ENCODE measurements at places on chromosomes 6 and 20. TPM values are rescaled to one million over a fixed set of nuclear protein-coding genes. Genes with fewer than 3 reads are reported as not detected.
A peak's percentile ranks its signal among the peaks of the same experiment; 100 is the strongest.

GRCh38 chr6:37783856-37784584 is 35.5 kb upstream of the ZFAND3 start:
- DNase-seq, result no peak

- DNase-seq, result peak; percentile 94
Observed at GRCh38 chr20:45419188-45420091, 3.5 kb downstream of the PIGT start.

GRCh38 chr6:140043762-140044378 is 669.4 kb upstream of the CITED2 start:
- peak; percentile 53 for DNase-seq

GRCh38 chr6:42987533-42988451 is 3.4 kb downstream of the PPP2R5D start:
- no peak for DNase-seq

DNA sequence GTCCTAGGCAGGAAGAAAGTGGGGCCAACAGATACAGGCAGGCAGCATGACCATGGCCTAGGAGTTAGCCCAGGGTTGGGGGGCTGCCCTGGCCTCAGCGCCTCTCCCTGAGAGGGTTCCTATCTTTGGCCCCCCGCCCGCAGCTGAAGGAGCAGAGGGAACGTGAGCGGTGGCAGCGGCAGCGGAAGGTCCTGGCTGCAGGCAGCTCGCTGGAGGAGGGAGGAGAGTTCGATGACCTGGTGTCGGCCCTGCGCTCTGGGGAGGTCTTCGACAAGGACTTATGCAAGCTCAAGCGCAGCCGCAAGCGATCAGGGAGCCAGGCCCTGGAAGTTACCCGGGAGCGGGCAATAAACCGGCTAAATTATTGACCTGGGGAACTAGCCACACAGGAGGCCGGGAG is 32.6 kb downstream of the MOCS1 start:
- DNase-seq, result no peak

GRCh38 chr20:15623215-15623614 is 950.0 kb downstream of the KIF16B start:
- DNase-seq, result no peak

GRCh38 chr6:7785243-7786035 is 59.5 kb downstream of the BMP6 start:
- DNase-seq, result no peak

- DNase-seq, result no peak
Observed at GRCh38 chr20:61966492-61967244, 99.0 kb downstream of the TAF4 start.

- no peak for DNase-seq
Observed at GRCh38 chr20:44967207-44967807, 995 bp downstream of the STK4 start.

- DNase-seq, result no peak
Observed at GRCh38 chr6:7268362-7268761, 44.6 kb downstream of the SSR1 start.

DNA sequence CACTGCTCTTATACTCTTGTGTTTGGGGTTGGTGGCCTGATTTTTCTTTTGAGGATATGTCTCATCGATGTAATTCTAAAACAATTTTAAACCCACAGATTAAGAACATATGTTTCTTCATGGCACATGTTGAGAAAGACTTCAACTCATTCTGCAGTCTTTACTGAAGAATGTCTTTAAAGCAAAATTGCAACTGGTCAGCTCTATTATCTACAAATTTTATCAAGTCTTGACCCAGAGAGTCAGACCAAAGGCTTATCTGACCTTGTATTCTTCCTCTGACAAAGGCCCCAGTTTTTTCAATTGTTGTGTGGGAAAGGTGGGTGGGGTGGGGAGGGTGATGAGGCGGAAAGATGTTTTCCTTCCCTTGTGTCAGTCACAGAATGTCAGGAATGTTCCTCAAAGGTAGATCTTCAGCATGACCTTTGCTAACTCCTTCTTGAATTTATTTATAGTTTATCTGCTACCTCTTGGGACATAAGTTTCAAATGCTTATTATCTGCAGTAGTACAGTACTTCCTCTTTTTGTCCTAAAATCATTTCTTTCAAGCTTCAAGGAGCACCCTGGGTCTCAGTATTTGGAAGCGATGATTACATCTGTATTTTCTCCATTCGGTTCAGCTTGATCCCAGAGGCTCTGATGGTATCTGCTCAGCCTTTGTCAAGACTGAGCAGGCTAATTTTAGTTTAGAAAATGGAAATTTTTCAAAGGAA is 63.2 kb upstream of the TIAM2 start:
- peak; percentile 73 for DNase-seq

- DNase-seq, result peak; percentile 75
Observed at GRCh38 chr6:28880894-28881780, 42.6 kb downstream of the TRIM27 start.

DNA sequence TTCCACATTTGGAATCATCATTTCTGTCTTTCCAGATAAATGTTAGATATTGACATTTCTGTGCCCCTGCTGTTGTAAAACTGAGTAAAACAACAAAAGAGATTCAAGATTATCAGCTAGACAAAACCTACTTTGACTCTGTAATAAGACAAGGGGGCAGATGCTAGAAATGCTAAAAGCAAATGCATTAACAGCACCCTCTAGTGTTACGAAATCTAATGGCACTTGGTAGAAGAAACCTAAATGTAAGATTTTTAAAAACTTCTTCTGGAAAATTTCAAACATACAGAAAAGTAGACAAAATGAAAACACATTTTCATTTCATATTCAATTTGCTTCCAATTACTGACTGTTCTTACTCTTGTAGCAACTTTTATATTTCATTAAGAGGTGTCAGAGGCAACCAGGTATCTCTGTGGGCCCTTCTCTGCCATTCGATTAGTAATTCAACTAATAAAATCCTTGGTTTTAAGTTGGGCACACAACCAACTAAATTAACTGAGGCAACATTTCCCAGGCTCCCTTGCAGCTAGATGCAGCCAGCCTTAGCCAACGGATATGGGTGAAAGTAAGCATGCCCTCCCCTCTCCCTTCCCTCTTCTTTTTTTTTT is 45.0 kb downstream of the SLC23A2 start:
- DNase-seq, result peak; percentile 75

DNA sequence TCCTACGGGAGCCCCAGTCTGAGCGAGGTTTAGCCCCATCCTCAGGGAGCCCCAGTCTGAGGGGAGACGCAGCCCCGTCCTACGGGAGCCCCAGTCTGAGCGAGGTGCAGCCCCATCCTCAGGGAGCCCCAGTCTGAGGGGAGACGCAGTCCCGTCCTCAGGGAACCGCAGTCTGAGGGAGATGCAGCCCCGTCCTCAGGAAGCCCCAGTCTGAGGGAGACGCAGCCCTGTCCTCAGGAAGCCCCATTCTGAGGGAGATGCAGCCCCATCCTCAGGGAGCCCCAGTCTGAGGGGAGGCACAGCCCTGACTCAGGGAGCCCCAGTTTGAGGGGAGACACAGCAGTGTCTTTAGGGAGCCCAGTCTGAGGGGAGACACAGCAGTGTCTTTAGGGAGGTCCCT is 27.9 kb downstream of the VEGFA start:
- no peak for DNase-seq

- no peak for DNase-seq
Observed at GRCh38 chr6:35755278-35755924, 18.6 kb downstream of the ARMC12 start.

HSPA1L gene
- 1.3 TPM for total RNA-seq

OLIG3 gene
- not detected for total RNA-seq

WFDC2 gene
- total RNA-seq, result not detected

IL17A gene
- total RNA-seq, result not detected

SOD2 gene
- 243 TPM for total RNA-seq

SUMO4 gene
- 2.2 TPM for total RNA-seq

TMC2 gene
- not detected for total RNA-seq

All from IMR-90 (cell line).